ENCODE measurements at places on chromosomes 5 and 9.

DNA sequence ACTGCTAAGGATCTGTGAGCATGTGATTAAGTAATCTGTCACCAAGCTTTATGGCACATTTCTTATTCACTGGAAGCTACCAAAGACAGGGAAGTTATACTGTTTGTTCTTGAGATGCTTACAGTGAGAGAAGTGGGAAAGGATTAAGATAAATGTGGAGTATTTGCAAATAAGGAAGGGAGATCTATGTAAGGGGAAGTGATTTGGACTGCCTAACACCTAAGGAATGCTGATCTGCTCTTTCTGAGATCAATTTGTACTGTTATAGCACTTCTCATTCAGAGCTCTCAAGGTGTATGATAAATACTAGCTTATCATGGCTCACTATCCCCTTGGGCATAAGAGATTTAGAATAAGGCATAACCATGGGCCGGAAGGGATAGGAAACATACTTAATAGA lies 80.0 kb upstream of the NTRK2 start:
- no peak for DNase-seq

DNA sequence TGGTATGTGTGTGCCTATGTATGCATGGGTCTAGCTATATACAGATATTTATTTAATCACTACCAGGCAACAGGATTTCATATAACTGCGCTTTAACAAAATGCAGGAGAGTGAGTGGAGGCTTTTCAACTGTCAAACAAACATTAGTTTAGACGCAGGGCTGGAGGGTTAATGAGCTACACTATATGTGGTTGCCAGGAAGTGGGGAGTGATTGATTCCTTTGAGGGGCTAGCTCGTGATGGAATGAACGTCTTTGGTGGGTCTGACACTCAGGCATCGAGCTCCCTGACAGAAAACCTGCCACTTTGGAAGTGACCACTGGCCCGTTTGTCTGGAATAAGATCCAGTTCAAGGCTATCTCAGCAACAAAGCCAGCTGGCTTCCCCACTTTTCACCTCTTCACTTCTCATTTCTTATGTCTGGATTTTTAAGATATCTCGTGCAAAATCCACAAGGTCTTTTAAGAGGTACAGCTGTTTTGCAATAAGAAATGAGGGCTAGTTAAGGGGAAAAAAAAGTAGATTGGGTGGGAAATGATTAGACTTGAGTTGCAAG lies 78.0 kb downstream of the CFAP77 start:
- peak; percentile 34 for DNase-seq

DNA sequence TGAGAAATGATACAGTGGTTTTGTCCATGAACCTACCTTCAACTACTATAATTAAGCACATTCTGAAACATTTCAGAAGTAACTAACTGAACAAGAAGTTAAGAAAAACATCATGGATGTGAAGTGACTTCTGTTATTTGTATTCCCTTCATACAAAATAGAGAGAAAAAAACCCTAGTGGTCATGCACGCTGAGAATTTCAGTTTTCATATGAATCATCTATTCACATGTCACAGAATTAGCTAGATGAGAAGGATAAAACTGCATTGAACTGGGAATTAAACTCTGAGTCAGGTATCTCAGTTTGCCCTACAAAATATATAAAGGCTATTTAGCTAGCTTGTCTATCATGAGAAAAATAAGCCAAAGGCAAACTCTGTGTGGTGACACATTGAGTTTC lies 451.8 kb upstream of the FTMT start:
- DNase-seq = no peak

DNA sequence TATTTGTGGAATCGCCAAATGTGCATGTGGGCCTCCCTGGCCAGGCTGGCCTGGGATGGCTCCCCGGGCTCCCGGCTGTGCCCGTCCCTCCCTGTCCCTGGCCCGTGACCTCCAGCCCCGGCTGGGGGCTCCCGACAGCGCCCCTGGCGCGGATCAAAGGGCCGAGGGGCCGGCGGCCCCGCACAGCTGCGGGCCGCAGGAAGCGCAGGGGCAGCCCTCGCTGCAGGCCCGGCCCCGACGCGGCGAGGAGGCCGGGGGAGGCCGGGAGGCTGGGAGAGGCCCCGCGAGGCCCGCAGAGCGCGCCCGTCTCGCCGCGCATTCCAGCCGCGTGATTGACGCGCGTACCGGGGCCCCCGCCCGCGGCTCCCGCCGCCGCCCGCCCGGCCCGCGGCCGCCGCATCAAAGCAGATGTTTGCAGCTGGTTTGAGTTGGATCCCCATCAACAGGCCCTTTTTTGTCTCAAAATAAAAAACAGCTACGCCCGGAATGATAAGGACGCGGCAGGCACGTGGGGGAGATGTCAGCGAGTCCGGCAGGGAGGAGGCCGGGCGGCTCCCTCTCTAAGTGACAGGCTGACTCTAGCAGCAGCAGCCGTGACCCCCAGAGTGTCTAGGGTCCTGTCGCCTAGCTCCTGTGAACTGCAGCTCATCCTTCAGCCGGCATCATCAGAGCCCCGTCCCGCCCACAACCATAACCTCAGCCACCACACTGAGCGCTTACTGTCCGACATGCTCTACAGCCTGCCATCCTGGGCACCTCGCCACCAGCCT lies 69.4 kb downstream of the LMX1B start:
- DNase-seq = no peak

- DNase-seq = no peak
These were observed 51.4 kb downstream of the EXD3 start for GRCh38 chr9:137371521-137371941.

DNA sequence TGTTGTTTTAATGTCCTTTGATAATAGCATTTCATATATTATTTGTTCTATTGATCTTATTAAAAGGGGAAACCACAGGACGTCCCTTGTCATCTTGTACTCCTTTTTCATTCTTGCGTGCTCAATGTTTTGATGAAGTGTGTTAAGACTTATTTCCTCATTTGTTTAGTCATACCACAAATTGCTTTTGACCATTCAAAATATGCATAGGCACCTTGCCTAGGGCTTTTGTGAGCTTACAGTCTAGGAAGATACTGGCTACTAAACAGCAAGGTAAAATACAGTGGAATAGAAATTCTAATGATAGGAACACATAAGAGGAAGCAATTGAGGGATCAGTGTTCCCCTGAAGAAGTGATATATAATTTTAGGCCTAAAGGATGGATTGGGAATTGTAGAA lies 190.3 kb downstream of the WDR70 start:
- DNase-seq = no peak

GRCh38 chr9:110129425-110129824 lies 78.5 kb downstream of the C9orf152 start:
- DNase-seq = no peak

DNA sequence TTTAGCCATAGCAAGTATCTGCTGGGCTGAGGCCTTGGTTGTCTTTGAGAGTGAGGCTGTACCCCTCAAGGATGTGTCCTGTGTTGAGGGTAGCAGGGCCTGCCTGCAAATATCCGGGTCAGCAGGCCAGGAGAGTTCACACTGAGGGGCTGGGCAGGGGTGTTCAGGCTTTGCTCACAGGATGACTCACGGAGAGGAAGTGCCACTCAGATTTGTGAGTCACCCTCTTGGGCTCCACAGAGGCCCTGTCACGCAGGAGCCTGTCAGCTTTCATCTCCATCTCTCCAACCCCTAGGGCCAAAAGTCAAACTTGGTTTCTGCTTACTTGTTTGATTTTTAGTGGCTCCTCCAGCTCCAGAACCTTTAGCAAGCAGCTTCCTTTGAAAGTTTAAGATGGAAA lies 211.5 kb downstream of the SEC61B start:
- no peak for DNase-seq

DNA sequence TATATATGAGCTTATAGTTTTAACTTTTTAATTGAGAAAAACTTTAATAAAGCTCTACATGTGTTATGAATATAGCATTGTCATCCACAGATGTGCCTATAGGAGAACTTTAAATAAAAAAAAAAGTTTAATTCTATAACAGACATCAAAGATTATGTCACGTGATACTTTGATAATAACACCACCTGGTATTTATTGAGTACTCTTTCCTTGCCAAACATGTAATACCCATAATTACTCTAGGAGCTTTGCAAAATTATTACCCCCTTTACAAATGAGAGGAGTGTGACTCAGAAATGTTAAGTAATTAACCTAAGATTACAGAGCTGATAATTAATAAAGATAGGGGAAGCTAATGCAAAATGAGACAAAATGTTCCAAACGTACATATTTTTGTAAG lies 43.0 kb downstream of the ITGA2 start:
- no peak for DNase-seq

GRCh38 chr5:122439645-122440044 lies 127.6 kb downstream of the SNCAIP start:
- DNase-seq = no peak

DNA sequence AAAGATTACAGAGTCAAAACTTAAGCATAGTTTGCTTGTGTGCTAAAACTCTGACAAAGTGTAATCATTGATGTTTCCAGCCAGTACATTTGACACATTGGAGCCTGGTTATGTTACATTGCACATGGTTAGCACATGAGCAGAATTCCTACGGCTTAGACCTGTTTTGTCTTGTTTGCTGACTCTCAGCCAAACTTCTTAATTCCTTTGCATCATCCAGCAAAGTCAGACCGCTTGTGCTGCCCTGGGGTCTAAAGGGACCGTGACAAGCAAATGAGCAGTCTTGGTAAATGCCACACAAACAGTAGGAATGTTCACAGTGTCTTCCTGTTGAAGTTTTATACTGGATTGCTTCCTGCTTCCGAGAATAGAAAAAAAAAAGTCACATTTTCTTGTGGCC lies 72.0 kb upstream of the ENTREP1 start:
- no peak for DNase-seq

- DNase-seq = no peak
These were observed 2.1 kb upstream of the SH3RF2 start for GRCh38 chr5:145934276-145934675.

DNA sequence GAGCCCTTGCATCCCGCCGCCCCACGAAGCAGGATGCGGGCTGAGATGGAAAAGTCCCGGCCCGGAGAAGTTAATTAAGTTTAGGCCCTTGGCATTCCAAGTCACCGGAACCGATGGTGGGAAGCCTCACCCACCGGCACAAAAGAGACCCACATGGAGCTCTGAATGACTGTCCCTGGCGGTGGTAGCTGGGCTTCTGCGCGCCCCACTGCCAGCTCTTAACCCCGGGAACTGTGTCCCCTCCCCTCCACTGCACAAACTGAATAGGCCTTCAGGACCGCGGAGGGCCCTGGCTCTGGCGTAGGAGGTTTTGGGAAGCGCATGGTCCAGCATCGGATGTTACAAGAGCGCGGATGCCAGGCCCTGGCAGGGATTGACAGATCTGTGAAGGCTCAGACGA lies 291.1 kb upstream of the TUT7 start:
- DNase-seq = no peak

DNA sequence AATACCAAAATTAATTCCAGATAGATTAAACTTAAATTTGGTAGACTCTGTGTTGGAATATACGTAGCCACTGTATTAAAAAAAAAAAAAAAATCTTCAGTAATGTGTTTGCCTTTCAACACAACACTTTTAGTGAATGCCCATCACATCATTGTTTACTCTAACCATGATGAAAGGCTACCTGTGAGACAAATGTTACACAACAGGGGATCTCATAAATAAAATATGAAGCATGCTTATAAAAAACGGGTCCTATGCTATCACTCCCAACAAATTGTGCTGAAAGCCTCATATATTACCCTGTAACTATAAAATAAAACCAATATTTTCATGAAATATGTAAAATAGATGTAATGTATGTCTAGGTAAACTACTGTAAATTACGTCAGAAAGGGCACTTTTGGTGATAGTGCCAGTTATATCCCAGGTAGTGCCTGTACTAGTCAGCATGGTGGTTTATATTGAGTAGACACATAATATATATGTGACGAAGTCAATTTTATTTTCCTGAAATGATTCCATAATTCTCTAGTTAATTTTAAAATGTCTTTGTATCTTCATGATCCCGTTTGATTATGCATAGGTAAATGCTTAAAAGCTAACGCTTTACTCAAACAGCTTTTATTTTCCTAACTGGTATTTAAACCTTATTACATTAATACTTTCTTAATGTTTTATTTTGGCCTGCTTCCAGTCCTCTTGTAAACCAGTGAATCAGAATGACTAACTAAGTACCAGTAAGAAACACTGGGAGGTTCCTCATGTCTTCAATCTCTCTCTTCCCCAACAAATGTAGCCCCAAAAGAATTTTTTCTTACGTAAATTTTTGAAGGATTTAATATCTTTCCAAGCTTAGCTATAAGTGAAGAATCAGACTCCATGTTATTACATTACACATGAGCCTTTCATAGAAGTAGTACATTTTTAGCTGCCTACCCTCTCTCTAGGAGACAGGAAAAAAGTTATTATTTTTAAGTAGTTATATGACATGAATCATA lies 420.3 kb downstream of the GABRG2 start:
- no peak for DNase-seq

GRCh38 chr5:87120518-87121303 lies 147.0 kb upstream of the RASA1 start:
- no peak for DNase-seq

- no peak for DNase-seq
These were observed 324.3 kb upstream of the SEMA6A start for GRCh38 chr5:116898917-116899316.

GRCh38 chr9:96009690-96010472 lies 134.4 kb downstream of the ERCC6L2 start:
- DNase-seq = no peak

- no peak for DNase-seq
These were observed 23.7 kb upstream of the MROH2B start for GRCh38 chr5:41094871-41095270.

- DNase-seq = peak; percentile 68
These were observed 150.2 kb downstream of the KIAA0825 start for GRCh38 chr5:94467954-94468930.

DNA sequence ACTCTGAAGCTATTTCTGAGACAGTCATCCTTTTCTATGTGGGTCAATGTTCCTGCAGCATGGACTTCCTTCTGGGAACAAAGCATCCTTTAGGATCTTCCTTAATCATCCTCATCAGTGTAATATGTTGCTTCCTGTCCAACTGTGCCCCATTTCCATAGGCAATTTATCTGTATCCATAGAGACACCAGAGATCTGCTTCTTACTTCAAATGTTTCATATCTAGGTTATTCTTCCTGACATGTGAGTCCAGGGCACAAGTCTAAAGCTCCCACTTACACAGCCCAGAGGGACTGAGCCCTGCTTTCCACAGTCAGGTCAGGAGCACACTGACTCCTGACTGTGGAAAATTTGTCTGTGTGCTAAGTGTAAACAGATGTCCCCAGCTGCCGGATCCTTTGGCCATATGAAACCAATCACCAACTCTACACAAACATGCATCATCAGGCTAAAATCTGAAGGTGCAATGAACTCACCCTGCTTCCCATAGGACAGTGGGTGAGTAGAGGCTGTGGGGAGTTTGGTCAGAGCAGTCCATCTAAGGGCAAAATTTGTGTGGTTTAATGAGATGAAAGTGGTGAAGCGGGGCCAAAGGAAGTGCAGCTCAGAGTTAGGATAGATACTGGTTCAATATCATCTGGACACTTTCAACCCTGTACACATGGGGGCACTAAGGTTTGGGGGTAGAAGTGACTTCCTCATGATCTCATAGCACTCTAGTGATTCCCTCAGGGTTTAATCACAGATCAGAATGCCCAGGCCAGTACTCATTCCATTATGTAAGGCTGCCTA lies 85.2 kb upstream of the TNC start:
- no peak for DNase-seq

- no peak for DNase-seq
These were observed 1.7 kb upstream of the TOPORS start for GRCh38 chr9:32554107-32554506.

Measured in NCI-H524 (cell line).